ENCODE measurements at places on chromosomes 4 and X.

DNA sequence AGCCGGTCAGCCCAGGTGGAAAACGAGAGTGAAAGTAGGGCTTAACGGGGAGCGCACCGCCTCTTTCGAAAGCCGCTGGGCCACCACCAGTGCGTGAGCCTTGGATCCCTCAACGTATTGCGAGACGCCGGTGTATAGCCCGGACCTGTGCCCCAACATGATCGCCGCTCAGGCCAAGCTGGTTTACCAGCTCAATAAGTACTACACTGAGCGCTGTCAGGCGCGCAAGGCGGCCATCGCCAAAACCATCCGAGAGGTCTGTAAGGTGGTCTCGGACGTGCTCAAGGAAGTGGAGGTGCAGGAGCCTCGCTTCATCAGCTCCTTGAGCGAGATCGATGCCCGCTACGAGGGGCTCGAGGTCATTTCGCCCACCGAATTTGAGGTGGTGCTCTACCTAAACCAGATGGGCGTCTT lies 929 bp downstream of the MAB21L2 start:
- peak; percentile 37 for DNase-seq

- DNase-seq, result peak; percentile 55
These were observed at the start of gene LDB2 for GRCh38 chr4:16897991-16898827. Gene LDB2, minus strand, starts transcription at chr4:16898645.

DNA sequence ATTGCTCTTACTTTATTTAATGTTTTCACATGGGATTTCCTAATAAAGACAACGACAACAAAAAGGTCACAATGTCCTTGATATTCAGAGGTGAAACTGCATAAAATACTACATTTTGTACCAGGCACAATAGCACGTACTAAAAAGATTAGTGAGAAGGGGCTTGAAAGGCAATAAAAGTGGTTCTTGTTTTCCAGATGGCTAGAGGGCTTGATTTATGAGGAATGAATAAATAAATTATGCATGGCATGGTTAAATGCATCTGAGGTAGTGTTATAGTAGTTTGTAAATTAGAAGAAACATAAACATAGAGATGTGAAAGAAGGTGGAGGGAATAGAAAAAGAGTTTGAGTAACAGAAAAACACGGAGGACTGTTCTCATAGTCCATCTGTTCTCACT lies 123.4 kb downstream of the CLCN5 start:
- DNase-seq, result no peak

DNA sequence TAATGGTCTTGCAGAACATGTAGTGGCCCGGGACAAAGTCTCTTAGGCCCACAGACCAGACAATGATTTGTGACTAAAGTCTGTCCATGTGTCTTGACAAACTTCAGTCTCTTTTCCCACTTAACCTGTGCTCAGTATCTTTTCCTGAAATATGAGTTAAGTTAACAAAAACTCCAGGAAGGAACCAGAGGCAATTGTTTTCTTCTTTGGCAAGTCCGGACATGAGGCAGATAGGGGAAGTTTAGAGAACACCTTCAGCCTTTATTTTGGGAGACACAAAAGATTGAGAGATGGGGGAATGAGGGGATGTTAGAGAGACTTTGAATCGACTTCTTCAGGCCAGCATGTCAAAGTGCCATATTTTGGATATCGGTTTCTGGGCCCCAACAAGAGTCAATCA lies 80.2 kb upstream of the FRMPD4 start:
- DNase-seq, result no peak

DNA sequence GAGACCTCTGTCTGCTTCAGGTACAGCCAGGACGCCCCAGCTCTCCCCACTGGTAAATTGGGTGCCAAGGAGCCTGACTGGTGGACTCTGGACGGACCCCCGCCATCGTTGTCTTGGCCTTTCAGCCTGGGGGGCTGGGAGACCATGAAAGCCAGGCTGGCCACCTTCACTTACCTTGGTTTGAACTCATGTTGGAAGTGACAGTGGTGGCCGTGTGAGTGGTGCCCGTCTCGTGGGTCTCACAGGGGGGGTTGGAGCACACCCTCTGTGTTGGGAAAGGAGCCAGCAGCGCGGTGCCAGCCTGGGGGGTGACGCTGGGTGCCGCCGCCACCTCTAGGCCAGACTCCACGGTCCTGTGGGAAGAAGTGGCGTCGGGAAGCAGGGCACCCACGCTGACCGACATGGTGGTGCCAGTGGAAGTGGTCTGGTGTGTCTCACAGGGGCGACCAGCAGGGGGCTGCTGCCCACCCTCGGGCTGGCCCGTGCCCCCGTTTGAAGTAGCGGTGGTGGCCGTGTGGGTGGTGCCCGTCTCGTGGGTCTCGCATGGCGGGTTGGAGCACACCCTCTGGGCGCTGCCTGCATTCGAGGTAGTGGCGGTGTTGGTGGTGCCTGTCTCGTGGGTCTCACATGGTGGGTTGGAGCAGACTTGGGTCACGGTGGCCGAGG lies 9.6 kb upstream of the RENBP start:
- DNase-seq, result no peak

GRCh38 chrX:40931921-40932320 lies 153.3 kb upstream of the USP9X start:
- DNase-seq, result no peak

- no peak for DNase-seq
These were observed 117.9 kb downstream of the CEP44 start for GRCh38 chr4:174401471-174402130.

- no peak for DNase-seq
These were observed 2.9 kb upstream of the RBBP7 start for GRCh38 chrX:16873106-16873505.

- DNase-seq, result no peak
These were observed 63.1 kb downstream of the RELL1 start for GRCh38 chr4:37623125-37623524.

- no peak for DNase-seq
These were observed 195.9 kb downstream of the GC start for GRCh38 chr4:71587995-71588394.

- DNase-seq, result no peak
These were observed 55.5 kb downstream of the MID1IP1 start for GRCh38 chrX:38856670-38857265.

- DNase-seq, result no peak
These were observed 82.9 kb upstream of the TMEM150C start for GRCh38 chr4:82644734-82645126.

- no peak for DNase-seq
These were observed 642.8 kb upstream of the DIPK2B start for GRCh38 chrX:45843518-45843917.

GRCh38 chr4:162911349-162911748 lies 255.3 kb downstream of the NAF1 start:
- DNase-seq, result no peak

DNA sequence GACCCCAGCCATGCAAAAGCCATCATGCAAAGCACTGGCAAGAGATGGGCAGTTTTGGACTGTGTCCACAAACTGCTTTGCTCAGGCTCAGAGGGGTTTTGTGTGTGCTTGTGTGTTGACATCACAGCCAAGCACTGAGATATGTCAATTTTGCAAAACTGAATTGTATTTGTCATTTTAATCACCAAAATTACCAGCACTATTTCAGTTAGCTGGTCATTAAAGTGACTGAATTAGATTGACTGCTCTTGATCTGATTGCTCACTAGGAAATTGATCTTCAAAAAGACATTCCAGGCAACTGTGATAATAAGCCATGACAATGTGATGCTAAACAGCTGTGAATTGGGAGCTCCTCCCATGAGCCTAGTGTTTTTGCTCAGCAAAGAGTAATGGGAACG lies 337.3 kb upstream of the GNPDA2 start:
- no peak for DNase-seq

DNA sequence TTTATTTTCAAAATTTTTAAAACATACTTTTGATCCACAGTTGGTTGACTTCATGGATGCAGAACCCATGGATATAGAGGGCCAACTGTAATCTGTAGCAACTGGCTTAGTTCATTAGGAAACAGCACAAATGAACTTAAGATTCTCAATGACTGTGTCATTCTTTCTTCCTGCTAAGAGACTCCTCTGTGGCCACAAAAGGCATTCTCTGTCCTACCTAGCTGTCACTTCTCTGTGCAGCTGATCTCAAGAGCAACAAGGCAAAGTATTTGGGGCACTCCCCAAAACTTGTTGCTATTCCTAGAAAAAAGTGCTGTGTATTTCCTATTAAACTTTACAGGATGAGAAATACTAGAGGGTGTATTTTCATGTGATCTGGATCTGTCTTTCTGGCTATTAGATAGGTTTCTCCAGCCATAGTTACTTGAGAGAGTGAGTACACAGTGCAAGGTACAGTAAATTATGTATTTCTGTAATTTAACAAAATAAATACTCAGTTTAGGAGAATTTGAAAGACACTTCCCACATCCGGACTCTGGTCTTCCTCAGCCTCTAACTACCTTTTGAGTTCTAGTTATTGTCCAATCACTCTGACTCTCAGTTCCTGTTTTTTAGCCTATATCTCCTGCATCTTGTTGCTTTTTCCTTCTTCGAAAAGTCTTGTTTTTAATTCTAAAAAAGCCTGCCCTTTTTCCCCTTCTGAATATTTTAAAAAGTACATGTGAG lies 21.8 kb downstream of the TLR2 start:
- no peak for DNase-seq

GRCh38 chrX:39907964-39908661 lies 189.6 kb downstream of the BCOR start:
- DNase-seq, result no peak

DNA sequence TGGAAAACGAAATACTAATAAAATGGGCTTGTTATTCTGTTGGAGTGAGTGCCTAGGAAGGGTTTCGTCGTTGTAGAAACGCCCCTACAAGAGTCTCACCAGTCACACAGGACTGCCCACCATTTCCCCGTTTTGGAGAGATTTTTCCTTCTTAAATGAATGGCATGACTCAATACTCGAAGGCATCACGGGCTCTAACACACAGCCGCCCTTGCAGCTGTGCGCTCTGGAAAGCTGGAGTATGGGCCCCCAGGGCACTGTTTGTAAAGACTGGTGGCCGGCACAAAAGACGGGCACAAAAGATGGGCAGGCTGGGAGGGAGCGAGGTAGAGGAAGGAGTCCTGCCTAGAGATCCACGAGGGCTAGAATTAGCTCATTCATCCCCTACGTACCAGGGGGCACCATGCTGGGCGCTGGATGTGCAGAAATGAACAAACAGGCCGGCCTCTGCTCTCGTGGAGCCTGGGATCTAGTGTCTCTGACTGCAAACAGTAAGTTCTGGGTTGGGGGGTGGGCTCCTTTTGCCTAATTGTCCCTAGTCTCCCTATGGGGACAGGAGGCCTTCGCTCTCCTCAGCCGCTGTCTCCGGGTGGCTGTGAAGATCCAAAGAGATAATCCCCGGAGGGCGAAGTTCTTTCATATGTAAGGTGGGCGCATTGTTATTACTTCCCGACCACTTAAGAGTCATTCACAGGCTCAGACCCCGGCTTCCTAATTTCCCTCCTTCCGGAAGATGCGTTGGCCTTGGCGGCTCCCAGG lies 1.0 kb upstream of the SFRP2 start:
- DNase-seq, result peak; percentile 20

Measured in endothelial cell (in vitro differentiated cells).